Chondrocyte (in vitro differentiated cells): ENCODE measurements at places on chromosomes 7 and 10. TPM values are rescaled to one million over a fixed set of nuclear protein-coding genes. Genes with fewer than 3 reads are reported as not detected.

DNA sequence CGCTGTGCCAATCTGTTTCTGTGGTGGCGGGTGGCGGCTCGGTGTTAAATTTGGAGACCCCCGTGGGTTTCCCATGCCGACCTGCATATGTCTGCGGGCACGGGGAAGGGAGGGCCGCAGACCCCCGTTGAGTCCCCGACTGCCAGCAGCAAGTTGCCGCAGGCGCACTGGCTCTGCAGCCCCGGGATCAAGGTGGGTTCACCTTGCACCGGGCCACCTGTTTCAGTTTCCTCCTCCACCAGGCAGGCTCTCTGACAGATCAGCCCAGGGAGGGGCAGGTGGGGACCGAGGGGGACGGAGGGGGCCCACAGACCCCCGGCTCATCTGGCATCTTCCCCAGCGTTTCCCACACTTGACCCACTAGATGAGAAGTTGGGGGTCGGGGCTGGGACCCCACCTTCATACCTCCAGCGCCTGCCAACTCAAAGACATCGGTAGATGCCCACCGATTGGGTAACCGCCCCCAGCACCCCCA lies 95.9 kb downstream of the CUX1 start:
- peak; percentile 73 for DNase-seq

- no peak for DNase-seq
Observed at GRCh38 chr10:127257395-127257794, 61.0 kb upstream of the INSYN2A start.

- no peak for DNase-seq
Observed at GRCh38 chr7:30279653-30279904, 4.8 kb upstream of the ZNRF2 start.

GRCh38 chr10:30285970-30286369 lies 63.1 kb downstream of the MTPAP start:
- DNase-seq = no peak

- DNase-seq = no peak
Observed at GRCh38 chr10:43653746-43654145, 5.1 kb upstream of the ZNF32 start.

DNA sequence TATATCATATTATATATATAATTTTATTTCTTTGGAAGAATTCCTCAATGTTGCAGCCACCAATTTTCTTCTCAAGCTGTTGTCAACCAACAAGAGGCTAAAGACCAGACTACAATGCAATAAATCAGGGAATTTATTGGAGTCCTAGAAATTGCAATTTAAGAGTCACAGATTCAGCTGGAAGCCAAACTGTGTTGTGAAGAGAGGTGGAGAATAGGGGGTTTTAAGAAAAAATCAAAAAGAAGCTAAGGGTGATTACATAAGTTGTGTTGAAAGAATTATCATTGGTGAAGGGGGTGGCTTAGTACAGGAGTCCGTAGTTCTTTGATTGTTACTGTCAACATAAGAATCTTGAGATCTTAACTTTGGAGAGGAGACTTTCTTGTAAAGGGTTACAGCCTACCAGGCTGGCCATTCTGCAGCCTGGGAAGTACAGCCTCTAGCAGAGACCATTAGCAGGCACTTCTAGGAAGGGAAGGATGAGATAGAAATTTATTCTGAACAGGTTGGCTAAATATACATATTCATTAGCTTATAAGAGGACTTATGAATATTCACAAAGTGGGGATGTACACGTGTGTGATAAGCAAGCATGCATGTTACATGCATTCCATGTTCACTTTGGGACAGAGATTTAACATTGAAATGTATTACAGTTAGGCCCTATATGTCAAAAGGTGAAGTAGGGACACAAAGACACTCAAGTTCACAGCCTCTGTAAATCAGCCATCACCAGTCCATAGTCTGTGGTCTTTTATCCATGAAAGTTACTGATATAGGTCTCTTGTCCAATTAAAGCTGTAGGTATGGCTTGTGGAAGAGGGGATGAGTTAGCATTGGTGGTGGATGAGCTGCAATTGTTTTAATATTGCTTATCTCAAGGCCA lies 8.3 kb upstream of the TMEM168 start:
- no peak for DNase-seq

DNA sequence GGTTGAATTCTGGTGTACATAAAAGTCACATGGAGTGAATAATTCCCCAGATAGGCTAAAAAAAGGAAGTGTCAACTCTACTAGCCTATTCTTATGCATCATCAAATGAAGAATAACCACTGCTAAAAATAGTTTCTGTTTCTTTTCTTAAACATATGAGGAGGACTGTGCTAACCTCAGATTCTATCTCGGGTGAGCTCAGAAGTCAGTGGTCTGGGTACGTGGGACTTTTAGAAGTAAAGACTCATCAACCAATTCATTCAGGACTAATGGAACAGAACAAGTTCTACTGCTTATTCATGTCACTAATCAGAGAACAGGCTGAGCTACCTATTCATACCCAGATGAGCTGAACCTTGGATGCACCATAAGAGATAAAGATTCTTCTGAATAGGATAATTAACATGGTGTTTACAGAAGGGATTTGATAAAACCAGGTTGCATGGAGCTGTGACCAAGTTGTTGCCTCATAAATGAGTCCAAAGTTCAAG lies 9.5 kb upstream of the ASAH2 start:
- no peak for DNase-seq

DNA sequence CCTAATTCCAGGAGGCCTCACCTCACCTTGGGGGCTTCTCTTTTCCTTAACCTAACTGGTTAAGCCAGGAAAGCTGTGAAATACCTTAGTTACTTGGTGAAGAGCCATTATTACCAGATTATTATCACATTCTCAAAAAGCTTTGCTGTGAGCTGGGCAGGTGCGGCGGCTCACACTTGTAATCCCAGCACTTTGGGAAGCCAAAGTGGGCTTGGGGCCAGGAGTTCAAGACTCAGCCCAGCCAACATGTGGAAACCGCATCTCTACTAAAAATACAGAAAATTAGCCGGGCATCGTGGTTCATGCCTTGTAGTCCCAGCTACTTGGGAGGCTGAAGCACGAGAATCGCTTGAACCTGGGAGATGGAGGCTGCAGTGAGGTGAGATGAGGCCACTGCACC lies 102.4 kb upstream of the KLF6 start:
- DNase-seq = no peak

DNA sequence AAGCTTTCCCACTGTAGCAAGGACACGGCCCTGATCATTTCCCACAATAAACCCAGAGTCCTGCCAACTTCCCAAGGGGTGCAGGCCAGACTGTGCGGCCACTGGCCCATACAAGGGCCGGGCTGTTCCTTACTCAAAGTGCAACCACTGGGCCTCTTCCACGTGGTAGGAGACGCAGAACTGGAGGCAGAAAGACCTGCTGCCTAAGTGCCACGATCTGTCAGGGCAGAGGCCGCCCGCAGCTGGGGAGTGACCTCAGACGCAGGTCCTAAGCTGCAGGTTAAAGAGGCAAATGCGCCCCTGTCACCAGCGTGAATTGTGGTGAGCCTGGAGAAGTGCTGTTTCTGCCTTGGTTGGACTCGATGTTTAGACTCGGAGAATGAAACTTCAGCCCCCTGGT lies 26.2 kb downstream of the GPER1 start:
- DNase-seq = no peak

- DNase-seq = peak; percentile 94
Observed at GRCh38 chr7:6705959-6706665, 635 bp downstream of the ZNF12 start.

The SPDYE2 gene
- total RNA-seq = not detected in 3 replicates

The DENND2A gene
- 6.5 to 16.3 TPM (median 16.0 TPM) in 3 replicates for total RNA-seq

The ARHGEF5 gene
- 2.6 to 7.3 TPM (median 7.2 TPM) in 3 replicates for total RNA-seq

The UPP1 gene
- 25.7 to 51.1 TPM (median 48.5 TPM) in 3 replicates for total RNA-seq

The LBX1 gene
- not detected in 3 replicates for total RNA-seq

The TMEM139 gene
- total RNA-seq = not detected in 3 replicates

The HOXA4 gene
- total RNA-seq = 0.30 TPM in 1 of 3 replicates, not detected in the others
